ENCODE measurements at places on chromosomes 5 and 9.
A peak's percentile ranks its signal among the peaks of the same experiment; 100 is the strongest.

DNA sequence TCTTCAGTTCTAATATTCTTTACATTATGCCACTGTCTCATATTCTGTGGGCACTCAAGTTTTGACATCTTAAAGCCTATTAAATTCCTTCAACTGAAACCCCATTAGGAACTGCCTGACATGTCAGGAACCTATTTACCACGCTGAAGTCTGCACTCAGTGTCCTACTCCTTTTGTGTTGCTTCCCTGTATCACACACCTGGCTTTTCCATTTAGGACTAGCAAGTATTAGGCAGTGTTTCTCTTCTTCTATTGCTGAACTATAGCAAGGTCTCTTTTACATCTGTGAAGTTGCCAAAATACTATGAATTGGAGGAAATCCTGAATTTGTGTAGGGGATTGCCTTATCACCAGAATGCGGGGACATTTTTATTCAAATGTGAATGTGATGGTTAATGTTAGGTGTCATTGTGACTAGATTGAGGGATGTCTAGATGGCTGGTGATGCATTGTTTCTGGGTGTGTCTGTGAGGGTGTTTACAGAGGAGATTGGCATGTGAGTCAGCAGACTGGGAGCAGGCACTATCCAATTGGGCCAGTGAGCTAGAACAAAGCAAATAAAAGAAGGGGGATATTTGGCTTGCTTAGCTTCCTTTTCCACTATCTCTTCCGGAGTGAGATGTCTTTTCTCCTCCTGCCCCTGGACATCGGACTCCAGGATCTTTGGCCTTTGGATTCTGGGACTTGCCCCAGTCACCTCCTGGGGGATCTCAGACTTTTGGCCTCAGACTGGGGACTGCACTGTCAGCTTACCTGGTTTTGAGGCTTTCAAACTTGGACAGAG, 21.2 kb upstream of the VCAN start:
- no peak for DNase-seq

GRCh38 chr5:138240650-138241385, 27.7 kb upstream of the CDC23 start:
- DNase-seq, result no peak

DNA sequence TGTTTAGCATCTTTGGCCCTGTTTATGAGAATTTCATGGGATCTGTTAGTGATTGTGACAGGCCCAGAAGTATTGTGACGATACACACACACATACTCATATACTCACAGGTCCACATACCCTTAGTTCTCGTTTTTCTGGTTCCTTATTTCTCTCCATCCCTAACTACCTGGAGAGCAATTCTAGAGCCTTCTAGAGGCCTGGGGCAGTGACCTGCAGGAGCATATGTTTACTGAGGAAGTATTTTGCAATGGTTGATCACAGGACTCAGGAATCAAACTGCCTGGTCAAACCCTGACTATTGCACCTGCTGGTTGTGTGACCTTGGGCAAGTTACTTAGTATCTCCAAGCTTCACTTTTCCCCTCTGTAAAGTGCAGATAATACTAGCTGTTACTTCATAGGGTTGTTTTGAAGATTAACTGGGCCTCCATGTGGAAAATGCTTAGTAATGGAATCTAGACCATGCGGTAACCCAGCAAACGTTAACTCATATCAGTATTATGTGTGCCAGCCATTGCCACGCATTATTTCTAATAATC, 8.7 kb downstream of the PAPPA start:
- no peak for DNase-seq

GRCh38 chr5:52831786-52832511, 44.2 kb downstream of the ITGA1 start:
- no peak for DNase-seq

- DNase-seq, result no peak
These were observed 89.4 kb downstream of the UHRF2 start for GRCh38 chr9:6502399-6502798.

GRCh38 chr5:54959673-54960418, 25.5 kb downstream of the ESM1 start:
- peak; percentile 1 for DNase-seq

GRCh38 chr9:131037335-131038255, 28.6 kb downstream of the LAMC3 start:
- no peak for DNase-seq

GRCh38 chr5:10724781-10725507, 36.1 kb downstream of the DAP start:
- no peak for DNase-seq

- no peak for DNase-seq
These were observed 136.6 kb upstream of the TNC start for GRCh38 chr9:115254287-115255180.

- no peak for DNase-seq
These were observed 244.0 kb downstream of the GABRB2 start for GRCh38 chr5:161302559-161302958.

GRCh38 chr5:2658881-2659470, 92.5 kb downstream of the IRX2 start:
- DNase-seq, result no peak

DNA sequence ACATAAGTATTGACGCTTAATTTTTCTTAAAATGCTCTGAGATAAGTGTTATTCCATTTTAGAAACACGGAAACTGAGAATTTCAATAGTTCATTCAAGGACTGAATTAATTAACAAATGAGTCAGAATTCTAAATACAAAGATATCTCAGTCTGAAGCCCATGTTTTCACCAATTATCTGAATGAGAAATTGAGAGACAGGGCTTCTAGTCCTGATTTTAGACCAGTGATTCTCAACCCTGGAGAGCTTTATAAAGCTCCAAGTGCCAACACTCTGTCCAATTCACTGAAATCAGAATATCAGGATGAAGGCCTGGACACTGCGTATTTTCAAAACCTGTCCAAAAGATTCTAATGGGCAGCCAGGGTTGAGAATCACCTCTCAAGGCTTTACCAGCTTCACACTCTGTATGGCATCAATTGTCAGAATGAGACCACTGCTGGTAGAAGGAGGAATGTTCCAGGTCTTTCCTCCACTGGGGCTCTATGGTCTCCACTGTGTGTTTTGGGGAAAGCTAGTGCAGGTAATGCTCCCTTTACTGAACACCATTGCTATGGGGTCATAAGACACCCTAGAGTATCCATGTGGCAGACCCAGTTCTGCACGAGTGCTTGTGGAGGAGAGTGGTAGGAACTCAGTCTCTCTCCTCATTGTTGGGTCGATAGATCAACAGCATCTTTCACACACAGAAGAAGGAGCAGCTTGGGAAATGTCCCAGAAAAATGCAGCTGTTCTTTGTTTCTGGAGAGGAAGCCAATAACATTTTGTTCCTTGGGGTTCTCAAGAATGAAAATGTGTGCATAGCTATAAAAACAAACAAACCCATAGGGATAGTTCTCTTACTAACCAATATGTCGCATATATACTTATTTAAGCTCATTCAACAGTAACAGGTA, 99.7 kb upstream of the OSMR start:
- no peak for DNase-seq

- DNase-seq, result no peak
These were observed 462 bp upstream of the MCC start for GRCh38 chr5:113488645-113489184.

GRCh38 chr5:13957032-13957645, 12.7 kb upstream of the DNAH5 start:
- no peak for DNase-seq

GRCh38 chr5:172868436-172868923, 34.4 kb downstream of the ERGIC1 start:
- DNase-seq, result no peak

All from stimulated activated CD4-positive, alpha-beta T cell treated with anti-CD3 and anti-CD28 coated beads, Interleukin-15, amount 100 ng/mL, for 1 hour (primary cell).